Natural killer cell (primary cell): ENCODE measurements at places on chromosomes 11 and 22.

DNA sequence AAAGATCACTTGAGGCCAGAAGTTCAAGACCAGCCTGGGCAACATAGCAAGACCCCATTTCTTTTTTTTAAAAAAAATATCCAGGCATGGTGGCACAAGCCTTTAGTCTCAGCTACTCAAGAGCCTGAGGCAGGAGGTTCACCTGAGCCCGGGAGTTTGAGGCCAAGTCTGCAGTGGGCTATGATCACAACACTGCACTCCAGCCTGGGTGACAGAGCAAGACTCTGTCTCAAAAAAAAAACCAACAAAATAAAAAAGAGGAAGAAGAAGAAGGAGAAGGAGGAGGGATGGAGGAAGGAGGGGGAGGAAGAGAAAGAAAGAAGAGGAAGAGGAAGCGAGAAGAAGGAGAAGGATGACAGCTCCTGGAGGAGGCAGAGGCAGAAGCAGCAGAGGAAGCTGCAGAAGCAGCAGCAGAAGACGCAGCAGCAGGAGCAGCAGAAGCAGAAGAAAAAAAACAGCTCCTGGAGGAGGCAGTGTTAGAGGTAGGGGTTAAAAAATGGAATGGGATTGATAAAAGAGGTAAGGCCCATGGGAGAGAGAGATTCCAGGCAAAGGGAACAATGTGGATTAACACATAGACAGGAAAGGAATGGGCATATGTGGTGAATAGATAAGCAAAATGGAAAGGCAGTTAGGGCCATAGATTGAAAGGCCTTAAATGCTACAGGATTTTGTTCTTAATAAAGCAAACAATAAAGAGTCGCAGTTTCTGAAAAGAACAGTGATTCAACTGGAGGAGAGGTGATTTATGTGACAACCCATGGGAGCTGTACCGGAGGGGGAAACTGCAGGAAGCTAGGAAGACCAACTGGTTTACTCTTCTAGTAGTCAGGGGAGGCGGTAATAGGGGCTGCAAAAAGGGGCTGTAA, 10.9 kb downstream of the PRCP start:
- no peaks in the 10 kb centered on the region for H3K36me3 ChIP-seq
- no peak for DNase-seq
- no peaks in the 10 kb centered on the region for H3K27me3 ChIP-seq
- no peak overlapping the region for H3K4me3 ChIP-seq

DNA sequence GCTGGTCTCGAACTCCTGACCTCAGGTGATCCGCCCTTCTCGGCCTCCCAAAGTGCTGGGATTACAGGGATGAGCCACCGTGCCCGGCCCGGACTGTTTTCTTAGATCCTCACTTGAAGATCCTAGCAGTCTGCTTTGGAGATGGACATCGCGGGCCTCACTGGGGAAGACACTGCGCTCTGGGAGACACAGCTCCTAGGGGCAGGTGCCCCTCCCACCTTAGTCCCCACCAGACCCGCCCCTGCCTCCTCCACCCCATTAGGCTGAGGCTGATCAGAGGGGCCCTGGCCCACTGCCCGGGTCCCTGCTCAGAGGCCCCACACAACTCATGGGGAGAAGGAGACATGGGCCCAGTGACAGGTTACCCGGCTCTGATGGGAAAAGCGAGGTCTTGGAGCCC, 11.3 kb upstream of the LTO1 start:
- DNase-seq, result no peak
- peaks cover 5% of the 10 kb centered on the region for H3K27me3 ChIP-seq
- no peaks in the 10 kb centered on the region for H3K36me3 ChIP-seq
- no peak overlapping the region for H3K27ac ChIP-seq

GRCh38 chr11:79514695-79515094, 73.9 kb upstream of the TENM4 start:
- H3K4me3 ChIP-seq, result no peak overlapping the region
- no peaks in the 10 kb centered on the region for H3K27me3 ChIP-seq
- DNase-seq, result no peak
- H3K4me1 ChIP-seq, result no peaks in the 10 kb centered on the region
- no peak overlapping the region for H3K27ac ChIP-seq

- peaks cover 5% of the 10 kb centered on the region for H3K4me1 ChIP-seq
- H3K36me3 ChIP-seq, result peaks cover 15% of the 10 kb centered on the region
- no peak overlapping the region for H3K4me3 ChIP-seq
- no peak for DNase-seq
- H3K27ac ChIP-seq, result no peak overlapping the region
- H3K27me3 ChIP-seq, result no peaks in the 10 kb centered on the region
Measured at GRCh38 chr11:69089258-69089657, 40.5 kb downstream of the TPCN2 start.

DNA sequence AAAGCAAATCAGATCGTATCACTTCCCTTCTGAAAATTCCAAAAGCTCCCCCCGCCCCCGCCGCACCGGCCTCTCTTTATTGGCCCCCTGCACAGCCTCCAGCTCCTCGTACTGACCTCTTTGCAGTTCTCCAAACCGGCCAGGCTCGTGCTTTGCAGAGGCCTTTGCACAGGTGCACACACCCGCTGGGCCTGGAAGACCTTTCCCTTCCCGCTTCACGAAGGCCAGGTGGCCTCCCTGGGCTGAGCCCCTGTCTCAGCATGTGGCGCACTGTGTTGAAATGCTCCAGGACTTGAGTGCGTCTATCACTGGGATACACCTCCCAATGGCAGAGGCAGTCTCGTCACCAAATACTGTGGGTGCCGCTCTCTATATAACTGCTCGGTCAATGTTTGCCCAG, 13.2 kb upstream of the ADA2 start:
- H3K27ac ChIP-seq, result no peak overlapping the region
- no peak for DNase-seq
- H3K4me1 ChIP-seq, result peaks cover 11% of the 10 kb centered on the region
- H3K27me3 ChIP-seq, result no peaks in the 10 kb centered on the region
- H3K4me3 ChIP-seq, result no peak overlapping the region

DNA sequence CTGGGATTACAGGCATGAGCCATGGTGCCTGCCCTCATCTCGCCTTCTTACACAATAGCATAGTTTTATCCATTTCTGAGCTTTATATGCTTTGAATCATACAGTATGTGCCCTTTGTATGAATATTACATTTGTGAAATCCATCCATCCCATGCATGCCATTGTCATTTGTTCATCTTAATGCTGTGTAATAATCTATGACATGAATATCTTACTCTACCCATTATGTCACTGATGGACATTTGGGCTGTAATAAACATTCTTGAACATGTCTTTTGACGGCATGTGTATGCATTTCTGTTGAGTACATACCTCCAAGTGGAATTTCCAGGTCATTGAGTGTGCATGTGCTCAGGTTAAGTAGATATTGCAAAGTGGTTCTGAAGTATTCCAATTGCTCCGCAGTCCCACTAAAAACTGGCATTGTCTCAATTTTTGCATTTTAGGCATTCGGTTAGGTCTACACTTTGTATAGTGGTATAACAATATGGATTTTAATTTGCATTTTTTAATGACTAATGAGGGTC, 339.3 kb upstream of the SYN3 start:
- no peaks in the 10 kb centered on the region for H3K27me3 ChIP-seq
- H3K4me1 ChIP-seq, result no peaks in the 10 kb centered on the region
- no peak overlapping the region for H3K4me3 ChIP-seq
- no peak for DNase-seq
- no peak overlapping the region for H3K27ac ChIP-seq

DNA sequence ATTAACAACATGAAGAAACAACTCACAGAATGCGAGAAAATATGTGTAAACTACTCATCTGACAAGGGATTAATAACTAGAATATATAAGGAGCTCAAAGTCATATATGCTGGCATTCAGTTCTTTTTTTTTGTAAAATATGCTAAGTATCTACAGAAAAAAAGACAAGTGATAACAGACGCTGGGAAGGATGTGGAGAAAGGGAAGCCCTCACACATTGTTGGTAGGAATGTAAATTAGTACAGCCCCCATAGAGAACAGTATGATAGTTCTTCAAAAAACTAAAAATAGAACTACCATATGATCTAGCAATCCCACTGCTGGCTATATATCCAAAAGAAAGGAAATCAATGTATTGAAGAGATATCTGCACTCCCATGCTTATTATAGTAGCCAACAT, 13.8 kb downstream of the GAB2 start:
- DNase-seq, result no peak
- no peak overlapping the region for H3K27ac ChIP-seq
- H3K27me3 ChIP-seq, result no peaks in the 10 kb centered on the region
- no peak overlapping the region for H3K4me3 ChIP-seq
- no peaks in the 10 kb centered on the region for H3K36me3 ChIP-seq

GRCh38 chr11:128921793-128922192, 20.9 kb downstream of the TP53AIP1 start:
- no peak overlapping the region for H3K27ac ChIP-seq
- H3K27me3 ChIP-seq, result peaks cover 4% of the 10 kb centered on the region
- H3K36me3 ChIP-seq, result no peaks in the 10 kb centered on the region
- H3K4me3 ChIP-seq, result no peak overlapping the region

GRCh38 chr22:42433754-42434682, 1.8 kb upstream of the NFAM1 start:
- no peak overlapping the region for H3K27ac ChIP-seq
- no peaks in the 10 kb centered on the region for H3K36me3 ChIP-seq
- peaks cover 5% of the 10 kb centered on the region for H3K27me3 ChIP-seq
- no peak overlapping the region for H3K4me3 ChIP-seq
- DNase-seq, result no peak
- peaks cover 22% of the 10 kb centered on the region for H3K4me1 ChIP-seq

DNA sequence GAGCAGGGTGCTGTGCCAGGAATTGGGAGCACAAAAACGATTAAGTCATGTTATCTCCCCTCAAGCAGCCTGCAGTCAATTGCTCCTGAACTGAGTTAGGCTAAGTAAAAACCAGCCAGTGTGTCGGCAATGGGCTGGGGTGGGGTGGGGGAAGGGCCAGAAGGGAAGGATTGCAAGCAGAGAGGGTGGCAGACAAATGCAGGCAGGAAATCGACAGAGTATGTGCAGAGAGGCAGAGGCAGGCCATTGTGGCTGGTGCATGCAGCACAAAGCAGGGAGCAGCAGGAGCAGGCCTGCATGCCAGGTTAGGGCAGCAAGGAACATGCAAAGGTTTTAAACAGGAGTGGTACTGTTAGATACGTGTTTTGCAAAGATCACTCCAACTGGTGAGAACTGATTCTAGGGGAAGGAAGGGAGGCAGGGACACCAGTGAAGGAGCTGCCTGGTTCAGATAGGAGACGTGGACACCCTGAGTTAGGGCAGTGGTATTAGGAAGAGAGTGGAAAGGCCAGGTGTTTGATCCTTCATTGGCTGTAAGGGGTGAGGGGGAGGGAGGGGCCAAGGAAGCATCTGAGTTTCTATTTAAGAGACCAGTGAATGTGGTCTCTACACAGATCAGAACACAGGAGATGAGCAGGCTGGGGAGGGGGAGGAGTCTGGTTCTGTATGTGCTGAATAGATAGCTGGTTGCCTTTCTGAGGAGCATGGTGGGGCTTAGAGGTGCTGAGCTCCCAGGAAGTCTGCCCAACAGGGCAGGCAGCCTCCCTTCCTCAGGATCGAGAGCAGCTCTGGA, 70.8 kb upstream of the PHOX2A start:
- peaks cover 9% of the 10 kb centered on the region for H3K36me3 ChIP-seq
- no peaks in the 10 kb centered on the region for H3K27me3 ChIP-seq
- H3K4me1 ChIP-seq, result no peaks in the 10 kb centered on the region
- no peak overlapping the region for H3K4me3 ChIP-seq

DNA sequence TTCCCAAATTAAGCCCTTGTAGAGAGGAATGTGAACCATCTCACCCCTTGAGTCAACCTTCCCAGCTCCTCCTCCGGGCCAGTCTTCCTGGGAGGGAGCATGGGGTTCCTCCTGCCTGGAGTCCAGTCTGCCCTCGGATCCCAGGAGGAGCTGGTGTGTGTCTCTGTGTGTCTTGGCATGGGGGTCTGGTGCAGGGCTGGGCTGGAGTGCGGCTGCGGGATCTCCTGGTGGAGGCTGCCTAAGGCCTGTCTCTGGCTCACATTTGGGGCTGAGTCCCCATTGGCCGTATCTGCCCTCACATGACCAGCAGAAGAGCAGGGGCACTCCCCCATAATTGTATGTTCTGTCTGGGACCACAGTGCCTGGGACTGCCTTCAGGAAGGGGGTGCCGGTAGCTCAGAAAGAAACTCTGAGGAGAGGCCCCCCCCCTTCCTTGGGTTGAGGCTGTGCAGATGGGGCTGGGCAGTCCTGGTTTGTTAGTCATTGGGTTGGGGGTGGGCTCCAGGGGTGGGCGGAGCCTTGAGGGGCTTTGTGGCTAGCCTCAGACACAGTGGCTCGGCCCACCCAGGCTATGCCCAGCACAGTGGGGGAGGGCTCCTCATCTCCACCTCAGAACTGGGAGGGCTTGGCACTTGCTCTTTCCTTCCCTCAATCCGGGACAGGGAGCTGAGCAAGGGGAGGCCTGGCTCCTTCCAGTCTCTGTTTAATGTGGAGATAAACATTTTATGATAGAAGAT, 2.9 kb downstream of the C1QTNF5 start:
- DNase-seq, result no peak
- H3K27ac ChIP-seq, result no peak overlapping the region
- no peaks in the 10 kb centered on the region for H3K36me3 ChIP-seq
- H3K4me3 ChIP-seq, result no peak overlapping the region

DNA sequence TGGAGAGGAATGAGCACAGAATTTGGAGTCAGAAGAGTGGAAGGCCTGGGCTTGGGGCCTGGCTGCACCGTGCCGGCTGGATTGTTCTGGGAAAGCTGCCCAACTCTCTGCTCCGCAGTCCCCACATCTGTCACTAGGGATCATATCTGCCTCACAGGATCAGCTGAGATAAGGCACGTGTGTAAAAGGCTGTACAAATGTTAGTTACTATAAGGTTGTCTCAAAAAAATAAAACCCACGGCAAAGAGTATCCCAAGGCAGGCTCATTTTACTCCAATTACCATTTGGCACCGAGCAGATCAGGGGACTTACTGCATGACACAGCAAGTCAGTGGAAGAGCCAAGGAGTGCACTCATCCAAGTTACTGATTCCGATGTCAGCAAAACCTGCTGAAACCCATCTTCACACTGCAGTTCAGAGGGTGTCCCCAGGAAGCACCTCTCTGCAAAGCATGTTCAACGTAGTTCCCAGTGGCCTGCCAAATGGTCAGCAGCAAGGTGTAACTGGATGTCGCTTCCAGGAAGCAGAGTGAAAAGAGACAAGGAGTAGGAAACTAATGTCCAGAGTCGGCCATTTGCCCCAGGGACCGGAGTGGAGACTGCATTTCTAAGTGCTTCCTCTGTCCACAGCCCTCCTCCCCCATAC, 18.1 kb upstream of the MRTFA start:
- H3K36me3 ChIP-seq, result no peaks in the 10 kb centered on the region
- DNase-seq, result no peak
- no peaks in the 10 kb centered on the region for H3K4me1 ChIP-seq
- H3K27me3 ChIP-seq, result no peaks in the 10 kb centered on the region
- H3K27ac ChIP-seq, result no peak overlapping the region

DNA sequence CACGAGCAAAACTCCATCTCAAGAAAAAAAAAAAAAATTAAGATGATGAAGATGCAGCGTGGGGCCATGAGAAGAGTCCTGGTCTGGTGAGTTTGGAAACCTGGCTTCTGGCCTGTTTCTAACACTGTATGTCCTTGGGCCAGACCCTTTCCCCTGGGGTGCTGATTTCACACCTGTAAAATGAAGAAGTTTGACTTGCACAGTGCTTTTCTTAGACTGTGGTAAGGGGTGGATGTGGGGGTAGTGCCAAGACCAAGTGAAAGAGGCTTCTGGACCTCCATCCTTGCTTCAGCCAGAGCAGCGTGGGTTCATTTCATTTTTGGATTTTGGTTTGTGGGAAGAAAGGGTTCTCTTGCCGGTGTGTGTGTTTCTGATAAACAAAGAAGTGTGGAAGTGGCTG, 42.1 kb downstream of the PTPRJ start:
- H3K4me3 ChIP-seq, result no peak overlapping the region
- peaks cover 51% of the 10 kb centered on the region for H3K4me1 ChIP-seq
- no peak overlapping the region for H3K27ac ChIP-seq
- H3K27me3 ChIP-seq, result no peaks in the 10 kb centered on the region

GRCh38 chr11:30395751-30396150, 72.8 kb downstream of the ARL14EP start:
- H3K27ac ChIP-seq, result no peak overlapping the region
- no peaks in the 10 kb centered on the region for H3K27me3 ChIP-seq
- DNase-seq, result no peak
- H3K4me3 ChIP-seq, result no peak overlapping the region
- no peaks in the 10 kb centered on the region for H3K36me3 ChIP-seq
